ENCODE measurements at places on chromosomes 11 and 22.

- no peak for DNase-seq
Measured at GRCh38 chr11:122717264-122717867, 61.8 kb downstream of the UBASH3B start.

GRCh38 chr22:22085702-22086500, 103.3 kb upstream of the TOP3B start:
- DNase-seq = peak; percentile 73

DNA sequence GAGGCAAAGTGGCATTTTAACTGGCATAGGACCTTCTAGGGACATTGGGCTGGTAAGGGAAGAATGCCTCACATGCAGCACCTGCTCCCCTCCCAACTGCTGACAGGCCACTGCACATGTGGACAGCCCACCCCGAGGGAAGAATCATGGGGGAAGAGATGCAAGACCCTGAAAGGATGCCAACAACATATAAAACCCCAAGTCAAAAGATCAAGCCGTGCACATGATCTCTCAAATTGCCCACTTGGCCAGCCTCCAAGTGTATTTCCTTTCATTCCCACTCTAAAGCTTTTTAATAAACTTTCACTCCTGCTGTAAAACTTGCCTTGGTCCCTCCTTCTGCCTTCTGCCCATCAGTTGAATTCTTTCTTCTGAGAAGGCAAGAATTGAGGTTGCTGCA, 947.8 kb upstream of the CCDC90B start:
- DNase-seq = no peak

DNA sequence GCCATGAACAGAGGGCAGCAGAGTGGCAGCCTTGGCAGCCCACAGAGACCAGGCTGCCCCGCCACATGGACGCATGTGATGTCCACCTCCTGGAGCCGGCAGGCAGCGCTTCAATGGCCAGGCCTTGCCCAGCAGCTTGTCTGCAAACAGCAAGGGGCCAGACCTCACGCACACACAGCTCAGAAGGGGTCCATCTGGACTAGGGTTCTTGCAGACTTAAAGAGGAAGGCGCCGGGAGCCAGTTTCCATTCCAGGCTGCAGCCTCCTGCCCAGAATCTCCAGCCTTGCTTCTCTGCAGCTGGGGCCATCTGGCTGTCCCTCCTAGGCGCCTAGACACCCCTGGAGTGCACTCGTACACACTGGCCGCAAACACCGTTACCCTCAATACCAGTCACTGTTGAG, 91.9 kb upstream of the TMEM45B start:
- DNase-seq = no peak

DNA sequence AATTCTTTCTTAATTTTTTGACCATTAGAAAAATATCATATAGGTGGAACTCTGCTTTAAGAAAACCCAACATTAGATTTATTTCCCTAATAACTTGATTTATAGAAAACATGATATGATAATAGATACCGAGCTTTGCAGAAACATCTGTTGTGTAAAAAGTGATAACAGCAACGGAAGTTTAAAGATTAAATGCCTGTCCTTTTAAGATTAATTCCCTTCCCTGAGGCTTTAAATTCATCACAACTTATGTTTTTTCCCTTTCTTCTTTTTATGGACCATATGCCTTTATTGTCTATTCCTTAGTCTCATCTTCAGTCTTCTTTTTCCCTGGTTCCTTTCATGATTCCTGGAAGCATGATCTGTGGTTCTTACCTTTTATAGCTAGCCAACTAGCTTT, 1.9 kb downstream of the USP47 start:
- DNase-seq = no peak

GRCh38 chr11:62974848-62975522, 9.8 kb downstream of the SLC22A6 start:
- DNase-seq = peak; percentile 27

DNA sequence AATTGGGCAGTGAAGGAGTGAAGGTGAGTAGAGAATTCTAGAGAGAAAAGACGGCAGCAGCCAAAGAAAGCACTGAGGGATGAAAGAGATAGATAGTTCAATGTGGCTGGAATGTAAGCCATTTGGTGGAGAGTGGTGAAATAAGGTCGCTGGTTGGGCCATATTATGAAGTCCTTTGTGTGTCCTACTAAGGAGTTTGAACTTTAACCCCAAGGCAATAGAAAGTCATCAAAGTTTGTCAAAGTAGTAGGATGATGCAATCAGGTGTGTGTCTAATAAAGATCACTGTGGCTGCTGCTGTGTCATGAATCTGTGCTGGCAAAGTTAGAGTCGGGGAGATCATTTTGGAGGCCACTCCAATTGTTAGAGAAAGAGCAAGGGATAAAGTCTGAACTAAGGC, 18.7 kb downstream of the RNF121 start:
- no peak for DNase-seq

- DNase-seq = no peak
Measured at GRCh38 chr11:16799890-16800289, 61.4 kb downstream of the C11orf58 start.

GRCh38 chr22:42992092-42992491, 22.9 kb downstream of the PACSIN2 start:
- no peak for DNase-seq

- DNase-seq = no peak
Measured at GRCh38 chr22:26701323-26701722, 43.9 kb downstream of the MIAT start.

- DNase-seq = no peak
Measured at GRCh38 chr22:44068422-44069191, 44.5 kb downstream of the PARVB start.

DNA sequence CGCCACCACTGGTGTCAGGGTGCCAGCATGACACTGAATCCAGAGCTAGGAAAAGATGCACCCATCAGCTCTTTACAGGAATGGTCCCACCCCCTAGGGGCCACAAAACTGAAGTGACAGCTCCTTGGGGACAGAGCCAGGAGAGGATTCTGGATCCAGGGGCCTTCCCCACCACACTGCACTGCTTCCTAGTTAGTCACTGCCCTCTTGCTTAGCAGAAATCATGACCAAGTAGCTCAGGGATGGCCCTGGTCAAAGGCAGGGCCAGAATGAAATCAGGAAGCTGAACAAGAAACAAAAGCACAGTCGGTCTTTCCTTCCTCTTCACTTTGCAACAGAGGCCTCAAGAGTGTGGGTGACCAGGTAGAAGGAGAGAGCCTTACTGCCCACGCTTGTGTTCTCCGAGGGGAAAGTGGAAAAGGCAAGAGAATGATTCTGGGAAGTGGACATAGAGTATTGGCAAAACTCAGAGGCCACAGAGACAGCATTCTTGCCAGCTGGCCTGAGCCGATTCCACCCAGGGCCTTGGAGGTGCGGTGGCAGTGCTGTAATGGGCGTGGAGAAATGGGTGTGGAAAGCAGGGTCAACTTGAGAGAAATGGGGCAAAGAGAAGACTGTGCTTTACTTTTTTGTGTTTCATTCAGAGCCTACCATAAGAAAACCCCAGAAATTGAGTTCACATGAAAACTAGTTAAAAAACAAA, 39.8 kb downstream of the KCNJ1 start:
- DNase-seq = no peak

GRCh38 chr11:17510507-17511206, 33.6 kb downstream of the USH1C start:
- DNase-seq = no peak

DNA sequence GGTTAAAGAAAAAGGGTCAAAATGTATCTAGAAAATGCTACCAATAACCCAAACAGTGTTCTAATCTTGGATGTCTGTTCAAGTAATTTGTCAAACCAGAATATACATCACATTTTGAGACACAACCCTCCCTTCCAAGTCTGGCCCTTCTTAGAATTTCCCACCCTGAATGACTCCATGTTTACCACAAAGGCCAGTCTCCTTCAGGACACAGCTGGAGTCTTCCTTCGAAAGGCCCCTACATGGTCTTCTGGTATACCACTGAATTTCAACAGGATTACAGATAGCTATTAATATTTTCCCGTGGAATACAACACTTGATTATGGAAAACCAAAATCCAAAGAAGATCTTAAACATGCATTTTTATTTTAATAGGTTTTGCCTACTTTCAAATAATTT, 10.2 kb downstream of the CCDC34 start:
- no peak for DNase-seq

- DNase-seq = no peak
Measured at GRCh38 chr11:88139865-88140264, 35.4 kb downstream of the RAB38 start.

DNA sequence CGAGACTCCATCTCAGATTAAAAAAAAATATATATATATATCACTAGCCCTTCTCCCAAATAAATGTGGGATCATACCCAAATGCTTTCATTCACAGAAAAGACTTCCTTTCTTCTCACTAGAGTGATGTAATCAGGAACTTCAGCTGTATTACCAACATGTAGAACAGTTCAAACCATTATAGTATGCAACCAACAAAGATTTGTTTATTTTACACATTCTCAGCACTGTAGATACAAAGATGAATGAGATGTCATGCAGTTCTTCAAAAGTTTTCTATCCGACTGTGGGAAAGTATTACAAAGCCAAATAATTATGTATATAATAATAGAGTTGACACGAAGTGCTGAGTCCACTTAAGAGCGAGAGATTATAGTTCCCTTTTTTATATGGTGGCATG, 22.2 kb upstream of the ZNF143 start:
- no peak for DNase-seq

- peak; percentile 57 for DNase-seq
Measured at GRCh38 chr11:72421351-72421750, 13.0 kb downstream of the CLPB start.

DNA sequence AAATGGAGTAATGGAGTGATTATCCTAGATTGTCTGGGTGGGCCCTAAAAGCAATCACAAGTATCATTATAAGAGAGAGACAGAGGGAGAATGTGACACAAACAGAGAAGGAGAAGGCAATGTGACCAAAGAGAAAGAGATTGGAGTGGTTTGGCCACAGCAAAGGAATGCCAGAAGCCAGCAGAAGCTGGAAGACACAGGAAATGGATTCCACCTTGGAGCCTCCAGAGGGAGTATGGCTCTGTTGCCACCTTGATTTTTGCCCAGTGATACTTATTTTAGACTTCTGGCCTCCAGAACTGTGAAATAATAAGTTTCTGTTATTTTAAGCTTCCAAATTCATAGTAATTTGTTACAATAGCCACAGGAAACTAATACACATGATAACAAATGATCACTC, 36.8 kb upstream of the OR5P2 start:
- DNase-seq = peak; percentile 10

DNA sequence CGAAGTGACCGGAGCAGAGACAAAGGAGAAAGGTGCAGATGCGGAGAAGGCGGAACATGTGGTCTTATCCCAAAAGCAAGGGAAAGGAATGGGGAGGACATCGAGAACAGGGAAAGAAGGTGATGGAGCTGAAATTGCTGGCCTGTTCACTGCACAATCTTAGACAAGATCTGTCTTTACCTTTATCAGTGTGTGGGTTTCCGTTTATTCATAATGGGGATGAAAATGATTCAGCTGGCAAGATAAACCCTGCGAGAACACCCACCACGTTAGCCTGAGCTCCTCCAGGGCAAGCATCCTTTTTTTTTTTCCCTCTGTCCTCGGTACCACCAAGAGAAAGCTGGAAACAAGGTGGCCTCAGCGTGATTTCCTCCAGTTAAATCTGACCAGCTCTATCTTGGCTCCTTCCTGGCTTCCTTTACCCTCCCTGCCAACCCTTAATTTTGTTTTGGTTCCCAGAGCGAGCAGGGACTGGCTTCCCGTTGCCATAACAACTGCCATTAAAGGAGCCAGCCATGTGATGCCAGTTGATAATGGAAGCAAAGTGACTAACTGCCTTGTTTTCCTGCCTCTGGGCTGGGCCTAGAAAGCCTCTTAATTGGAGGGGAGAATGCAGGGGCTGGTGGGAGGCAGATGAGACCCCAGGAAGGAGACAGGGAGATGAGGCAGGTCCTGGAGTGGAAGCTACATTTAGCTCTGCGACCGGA, 4.2 kb downstream of the SGSM1 start:
- no peak for DNase-seq

DNA sequence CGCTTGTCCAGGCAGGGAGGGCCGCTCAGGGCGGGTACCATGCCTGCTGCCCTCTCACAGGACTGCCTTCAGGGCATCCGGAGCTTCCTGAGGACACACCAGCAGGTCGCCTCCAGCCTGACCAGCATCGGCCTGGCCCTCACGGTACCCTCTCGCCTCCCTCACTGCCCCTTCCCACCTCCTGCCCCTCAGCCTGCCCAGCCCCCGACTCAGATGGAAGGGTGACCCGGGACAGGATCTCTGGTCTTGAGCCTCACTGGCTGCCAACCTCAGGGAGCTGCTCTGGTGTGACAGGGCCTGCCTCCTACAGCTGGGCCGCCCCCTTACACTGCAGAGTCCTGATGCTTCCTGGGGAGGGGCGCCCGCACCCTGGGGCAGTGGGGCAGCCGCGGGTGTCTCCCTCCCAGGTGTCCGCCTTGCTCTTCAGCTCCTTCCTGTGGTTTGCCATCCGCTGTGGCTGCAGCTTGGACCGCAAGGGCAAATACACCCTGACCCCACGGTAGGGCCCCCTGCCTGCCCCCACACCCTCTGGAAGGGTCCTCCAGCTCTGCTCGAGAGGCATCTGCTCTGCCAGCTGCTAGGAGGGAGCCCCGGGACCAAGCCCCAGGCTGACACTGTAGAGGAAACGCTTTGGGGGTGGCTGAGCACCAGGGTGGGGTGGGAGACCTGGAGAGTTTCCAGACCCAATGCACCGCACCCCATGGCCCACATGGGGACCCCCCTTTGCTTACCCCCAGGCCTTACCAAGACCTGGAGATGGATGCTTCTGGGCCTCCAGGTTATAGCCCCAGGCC, 14.6 kb downstream of the TSPAN32 start:
- DNase-seq = no peak

DNA sequence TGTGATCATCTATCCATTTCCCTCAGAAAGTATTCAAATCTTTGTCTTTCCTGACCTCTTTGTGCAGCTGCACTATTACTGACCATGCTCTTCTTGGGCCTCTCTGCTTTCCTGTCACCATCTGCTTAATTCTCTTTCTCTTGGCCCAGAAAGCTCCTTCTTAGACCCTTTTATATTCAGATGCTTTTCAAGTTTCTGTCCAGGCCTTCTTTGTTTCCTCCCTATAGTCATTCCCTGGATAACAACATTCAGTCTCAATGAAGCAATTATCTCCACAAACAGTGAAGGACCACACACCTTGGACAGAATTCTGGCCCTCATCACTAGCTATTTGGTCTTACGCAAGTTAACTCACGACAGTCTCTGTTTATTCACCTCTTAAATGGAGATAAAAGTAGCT, 89.7 kb downstream of the LARGE2 start:
- no peak for DNase-seq

- no peak for DNase-seq
Measured at GRCh38 chr22:20554824-20555223, 47.4 kb downstream of the MED15 start.

- DNase-seq = no peak
Measured at GRCh38 chr11:75246006-75246670, 5.6 kb downstream of the TPBGL start.

DNA sequence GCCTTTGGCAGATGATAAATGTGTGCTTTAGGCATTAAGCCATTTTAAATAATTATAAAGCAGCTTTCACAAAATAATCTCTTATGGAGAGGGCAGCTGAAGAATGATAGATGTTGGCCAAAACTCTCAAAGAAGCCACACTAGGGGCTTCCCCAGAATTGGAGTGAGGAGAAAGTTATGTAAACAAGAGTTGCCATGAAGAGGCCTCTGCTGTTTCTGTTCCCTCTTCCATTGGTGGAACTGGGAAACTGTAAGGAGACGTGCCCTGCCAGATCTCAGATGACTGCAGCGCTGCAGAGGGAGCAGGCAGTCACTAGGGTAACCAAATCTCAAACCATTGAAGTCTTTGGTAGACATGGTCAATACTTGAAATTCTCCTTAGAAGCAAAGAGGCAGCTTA, 19.4 kb upstream of the APLP2 start:
- no peak for DNase-seq
